ENCODE measurements at places on chromosomes 4 and X.

DNA sequence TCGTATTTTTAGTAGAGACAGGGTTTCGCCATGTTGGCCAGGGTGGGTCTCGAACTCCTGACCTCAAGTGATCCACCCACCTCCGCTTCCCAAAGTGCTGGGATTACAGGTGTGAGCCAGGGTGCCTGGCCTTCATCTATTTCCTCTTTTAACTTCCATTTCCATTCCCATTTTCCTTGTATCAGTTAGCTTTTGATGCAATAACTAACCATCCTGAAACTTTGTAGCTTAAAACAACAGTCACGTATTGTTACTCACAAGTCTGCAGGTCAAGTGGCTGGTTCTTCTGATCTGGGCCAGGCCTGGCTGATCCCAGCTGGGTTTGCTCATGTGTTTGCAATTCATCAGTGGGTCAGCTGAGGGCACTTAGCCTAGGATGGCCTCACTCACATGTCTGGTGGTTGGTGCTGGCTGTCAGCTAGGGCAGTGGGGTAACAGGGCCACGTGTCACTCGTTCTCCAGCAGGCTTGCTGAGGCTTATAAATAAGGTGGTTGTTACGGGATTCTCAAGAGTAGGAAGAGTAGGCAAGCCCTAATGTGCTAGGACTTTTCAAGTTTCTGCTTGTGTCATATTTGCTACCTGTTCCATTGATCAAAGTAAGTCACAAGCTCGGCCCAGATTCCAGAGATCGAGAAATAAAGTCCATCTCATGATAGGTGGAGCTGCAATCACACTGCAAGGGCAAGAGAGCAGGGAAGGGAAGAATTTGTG lies 88.2 kb downstream of the SOWAHB start:
- no peak for DNase-seq

DNA sequence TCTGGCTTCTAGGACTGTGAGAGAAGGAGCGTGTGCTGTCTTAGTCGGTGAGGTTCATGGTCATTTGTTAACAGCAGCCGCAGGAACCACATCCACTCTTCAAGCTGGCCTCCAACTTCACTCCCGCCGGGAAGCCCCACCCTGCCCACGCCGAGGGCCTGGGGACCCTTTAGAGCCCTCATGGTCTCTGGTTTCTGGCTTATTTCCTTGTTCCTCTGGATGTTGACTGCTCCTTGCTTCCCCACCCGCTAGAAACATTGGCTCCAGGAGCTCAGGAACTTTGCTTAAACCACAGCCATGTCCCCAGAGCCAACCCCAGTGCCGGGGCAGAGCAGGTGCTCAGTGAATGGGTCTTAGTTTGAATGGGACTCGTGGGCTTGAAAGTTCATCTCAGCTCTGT lies 40.8 kb downstream of the HTRA3 start:
- no peak for DNase-seq

DNA sequence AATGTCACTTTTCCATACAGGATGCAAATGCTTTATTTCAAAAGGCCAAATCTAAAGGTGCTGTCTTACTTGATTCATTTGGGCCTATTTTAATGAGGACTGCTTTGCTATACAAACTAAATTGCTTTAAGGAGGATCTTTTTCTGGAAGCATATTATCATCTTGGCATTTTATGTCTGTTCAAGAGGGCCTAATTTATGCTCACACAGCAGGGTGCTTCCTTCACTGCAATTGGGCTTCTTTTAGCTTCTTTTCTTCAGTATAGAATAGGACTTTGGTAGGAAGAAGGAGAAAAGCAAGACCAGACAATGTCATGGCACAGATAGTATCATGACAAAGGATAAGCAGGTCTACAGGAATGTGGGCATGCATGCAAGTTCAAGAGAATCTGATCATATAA lies 222.4 kb upstream of the ANKRD50 start:
- DNase-seq = no peak

DNA sequence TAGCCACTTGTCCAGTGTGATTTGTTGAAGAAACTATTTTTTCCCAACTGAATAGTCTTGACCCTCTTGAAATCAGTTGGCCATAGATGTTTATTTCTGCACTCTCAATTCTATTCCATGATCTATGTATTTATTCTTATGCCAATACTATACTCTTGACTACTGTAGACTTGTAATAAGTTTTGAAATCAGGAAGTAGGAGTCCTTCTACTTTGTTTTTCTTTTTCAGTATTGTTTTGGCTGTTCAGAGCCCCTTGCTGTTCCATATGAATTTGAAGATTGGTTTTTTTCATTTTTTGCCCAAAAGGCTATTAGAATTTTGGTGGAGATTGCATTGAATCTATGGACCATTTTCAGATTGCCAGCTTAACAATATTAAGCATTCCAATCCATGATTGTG lies 10.2 kb downstream of the SAP30 start:
- no peak for DNase-seq

GRCh38 chr4:7212921-7213320 lies 20.6 kb downstream of the SORCS2 start:
- DNase-seq = no peak

DNA sequence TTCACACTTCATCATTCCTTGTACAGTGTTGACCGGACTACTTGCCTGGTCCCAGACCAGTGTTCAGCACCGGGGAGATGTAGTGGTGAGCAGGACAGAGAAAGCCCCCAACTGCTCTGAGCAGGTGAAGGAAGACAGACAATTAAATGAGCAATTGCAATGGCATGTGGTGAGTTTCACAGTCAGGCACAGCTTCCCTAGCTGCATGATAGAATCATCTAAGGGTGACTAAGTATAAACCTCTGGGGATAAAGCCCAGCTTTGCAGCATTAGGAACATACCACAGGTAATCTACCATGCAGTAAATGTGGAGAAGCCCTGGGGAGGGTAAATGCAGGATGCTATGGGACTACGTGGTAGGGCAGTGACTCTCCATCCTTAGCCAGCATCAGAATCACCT lies 47.8 kb downstream of the TMA16 start:
- no peak for DNase-seq

DNA sequence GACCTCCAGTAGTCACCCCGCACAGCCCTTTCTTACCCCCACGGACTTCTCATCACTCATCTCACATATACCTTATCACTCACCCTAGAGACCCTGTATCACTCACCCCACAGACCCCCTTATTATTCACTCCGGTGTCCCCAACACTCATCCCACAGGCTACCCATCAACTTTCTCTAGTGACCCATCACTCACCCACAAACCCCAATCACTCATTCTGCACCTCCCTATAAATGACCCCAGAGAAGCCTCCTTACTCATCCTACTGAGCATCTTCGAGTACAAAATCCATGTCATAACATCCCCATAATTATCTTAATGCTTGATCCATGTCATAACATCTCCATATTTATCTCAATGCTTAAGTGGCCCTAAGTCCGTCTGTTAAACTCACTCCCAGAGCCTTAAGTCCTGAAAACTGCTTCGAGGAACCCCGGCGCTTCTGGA lies 934 bp downstream of the ZNF41 start:
- DNase-seq = no peak

- DNase-seq = no peak
Observed at GRCh38 chrX:154505734-154506133, 10.3 kb downstream of the FAM3A start.

- DNase-seq = no peak
Observed at GRCh38 chrX:46647251-46647650, 73.7 kb downstream of the CHST7 start.

GRCh38 chr4:11263208-11263607 lies 165.5 kb downstream of the HS3ST1 start:
- no peak for DNase-seq

All from OCI-M1 (cell line).